Lung (tissue), 17 donors: ENCODE measurements at places on chromosomes 7 and 10. TPM values are rescaled to one million over a fixed set of nuclear protein-coding genes. Genes with fewer than 3 reads are reported as not detected.

Gene LIPN
- 2.6 TPM for polyA plus RNA-seq

Gene CFAP69
- polyA plus RNA-seq: 5.1 TPM

Gene CUZD1
- polyA plus RNA-seq: 0.29 TPM

Gene TRAPPC14
- polyA plus RNA-seq: 19.5 TPM

Gene C10orf67
- polyA plus RNA-seq: 1.1 TPM

Gene TWNK
- 4.4 TPM for polyA plus RNA-seq

Gene PON3
- 13.2 TPM for polyA plus RNA-seq
